CD4-positive, alpha-beta T cell (primary cell): ENCODE measurements at places on chromosomes 3 and 15. TPM values are rescaled to one million over a fixed set of nuclear protein-coding genes. Genes with fewer than 3 reads are reported as not detected.

DNA sequence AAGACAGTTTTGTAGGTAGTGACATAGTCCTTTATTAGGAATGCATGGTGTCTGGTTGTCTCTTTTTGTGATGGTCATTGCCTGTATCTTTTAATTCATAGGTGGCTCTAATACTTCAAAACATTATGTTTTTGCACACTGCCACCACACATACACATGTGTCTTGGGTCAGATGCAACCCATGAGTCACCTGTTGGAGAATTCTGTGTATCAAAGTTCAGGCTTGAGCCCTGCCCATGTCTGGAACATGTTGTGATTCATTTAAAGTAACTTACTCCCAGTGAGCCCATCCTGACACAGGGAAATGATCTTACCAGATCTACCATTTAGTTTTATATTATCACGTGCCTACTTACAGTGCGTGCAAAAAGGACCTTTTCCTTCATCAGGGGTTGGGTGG, 142.7 kb downstream of the GHSR start:
- peaks cover 32% of the 10 kb centered on the region for H3K36me3 ChIP-seq
- no peak overlapping the region for H3K4me3 ChIP-seq
- no peak for DNase-seq
- no peak overlapping the region for H3K27ac ChIP-seq
- no peaks in the 10 kb centered on the region for H3K4me1 ChIP-seq

- H3K27ac ChIP-seq, result no peak overlapping the region
- DNase-seq, result no peak
- H3K4me3 ChIP-seq, result peak overlapping the region; percentile 60
- H3K4me1 ChIP-seq, result peaks cover 34% of the 10 kb centered on the region
- H3K27me3 ChIP-seq, result peaks cover 64% of the 10 kb centered on the region
Observed at GRCh38 chr15:66252685-66253417, 699 bp downstream of the MEGF11 start.

DNA sequence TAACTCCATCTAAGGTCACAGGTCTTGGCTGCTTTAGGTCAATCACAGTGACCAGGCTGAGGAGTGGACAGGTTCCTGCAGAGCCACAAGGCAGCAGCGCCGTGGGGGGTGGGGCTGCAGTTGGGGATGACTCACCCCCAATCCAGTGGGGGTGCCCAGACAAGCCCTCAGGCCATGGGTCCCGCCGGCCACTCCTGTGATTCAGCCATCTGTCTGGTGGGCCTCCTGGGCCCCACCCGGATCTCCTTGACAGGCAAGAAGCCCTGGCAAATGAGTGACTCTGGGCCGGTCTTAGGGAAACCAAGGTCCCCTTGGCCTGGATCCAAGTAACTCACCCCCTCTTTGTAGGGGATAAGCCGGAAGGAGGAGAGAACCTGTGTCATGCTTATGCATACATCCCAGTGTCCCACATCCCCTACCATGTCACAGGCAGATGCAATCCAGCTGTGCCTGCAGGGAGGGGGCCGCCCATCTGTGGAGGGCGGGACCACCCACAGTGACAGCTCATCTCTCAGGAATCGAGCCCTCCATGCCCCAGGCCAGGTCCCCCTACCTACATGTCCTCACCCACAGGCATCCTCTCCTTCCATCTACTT, 495 bp upstream of the COL7A1 start:
- peaks cover 27% of the 10 kb centered on the region for H3K36me3 ChIP-seq
- H3K4me1 ChIP-seq, result peaks cover 8% of the 10 kb centered on the region
- H3K4me3 ChIP-seq, result no peak overlapping the region

- H3K4me3 ChIP-seq, result no peak overlapping the region
- no peak overlapping the region for H3K27ac ChIP-seq
- DNase-seq, result no peak
Observed at GRCh38 chr15:70936326-70936725, 43.7 kb downstream of the LRRC49 start.

GRCh38 chr3:185880600-185880999, 55.8 kb upstream of the IGF2BP2 start:
- no peak overlapping the region for H3K27ac ChIP-seq
- no peaks in the 10 kb centered on the region for H3K4me1 ChIP-seq
- DNase-seq, result no peak
- no peaks in the 10 kb centered on the region for H3K27me3 ChIP-seq

DNA sequence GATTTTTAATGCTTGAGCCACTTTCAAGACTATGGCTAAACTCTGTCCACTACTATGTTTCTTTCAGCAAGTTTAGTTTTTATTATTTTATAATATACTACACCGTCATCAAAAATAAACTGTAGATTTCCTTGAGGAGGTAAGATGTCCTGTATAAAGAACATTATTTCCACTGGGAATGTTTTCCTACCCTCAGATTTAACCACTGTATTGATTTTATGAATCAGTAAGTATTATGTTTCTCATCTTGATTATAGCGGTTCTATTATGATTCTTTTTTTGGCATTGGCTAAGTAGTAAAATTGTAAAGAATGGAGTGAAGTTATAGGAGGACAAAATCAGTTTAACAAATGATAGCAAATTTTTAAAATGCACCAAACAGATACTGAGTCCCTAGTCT, 44.4 kb downstream of the ADAM10 start:
- no peak for DNase-seq
- no peaks in the 10 kb centered on the region for H3K4me1 ChIP-seq

DNA sequence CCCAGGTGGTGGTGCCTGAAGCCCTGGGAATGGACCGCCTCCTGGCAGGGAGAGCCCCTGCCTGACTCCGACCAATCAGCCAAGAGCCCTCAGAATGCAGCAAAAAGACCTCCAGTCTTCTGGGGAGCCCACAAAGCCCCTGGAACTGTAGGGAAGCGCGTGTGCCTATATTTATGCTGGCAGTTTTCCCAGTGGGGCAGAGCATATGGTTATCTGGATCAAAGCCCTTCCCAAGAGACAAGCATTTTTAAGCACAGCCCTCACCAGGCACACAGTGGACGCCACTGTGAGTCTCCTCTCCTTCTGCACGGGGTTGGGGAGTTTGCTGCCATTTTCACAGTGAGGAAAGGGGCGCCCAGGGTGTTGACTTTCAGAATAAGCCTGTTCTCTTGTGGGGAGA, 80.9 kb upstream of the RPL32 start:
- peaks cover 26% of the 10 kb centered on the region for H3K4me1 ChIP-seq
- DNase-seq, result no peak
- no peak overlapping the region for H3K27ac ChIP-seq
- no peaks in the 10 kb centered on the region for H3K27me3 ChIP-seq

DNA sequence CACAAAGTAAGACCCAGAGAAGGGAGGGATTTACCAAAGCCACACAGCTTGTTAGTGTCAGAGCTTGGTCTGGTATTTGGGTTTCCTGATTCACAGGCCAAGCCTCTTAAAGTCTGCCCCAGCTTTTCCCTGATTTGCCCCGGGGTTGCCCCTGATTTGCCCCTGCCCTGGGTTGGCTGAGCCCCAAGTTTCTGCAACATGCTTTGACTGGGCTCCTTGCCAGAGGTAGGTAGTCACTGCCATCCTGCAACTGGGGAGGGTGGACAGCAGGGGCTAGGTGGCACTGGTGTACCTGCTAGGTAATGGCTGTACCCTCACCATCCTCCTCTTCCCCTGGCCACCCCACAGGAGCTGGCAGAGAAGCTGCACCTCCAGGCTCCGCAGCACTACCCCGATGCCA, 2.5 kb downstream of the MPI start:
- peak overlapping the region; percentile 75 for H3K27ac ChIP-seq
- H3K36me3 ChIP-seq, result peaks cover 32% of the 10 kb centered on the region
- DNase-seq, result no peak
- no peak overlapping the region for H3K4me3 ChIP-seq

Gene SERF2
- total RNA-seq, result 319 TPM

Gene TRH
- total RNA-seq, result not detected

Gene TM4SF18
- total RNA-seq, result not detected

GRCh38 chr15:65631503-65631902, 9.8 kb downstream of the SLC24A1 start:
- H3K4me3 ChIP-seq, result peak overlapping the region; percentile 3
- H3K27me3 ChIP-seq, result no peaks in the 10 kb centered on the region
- H3K27ac ChIP-seq, result no peak overlapping the region

DNA sequence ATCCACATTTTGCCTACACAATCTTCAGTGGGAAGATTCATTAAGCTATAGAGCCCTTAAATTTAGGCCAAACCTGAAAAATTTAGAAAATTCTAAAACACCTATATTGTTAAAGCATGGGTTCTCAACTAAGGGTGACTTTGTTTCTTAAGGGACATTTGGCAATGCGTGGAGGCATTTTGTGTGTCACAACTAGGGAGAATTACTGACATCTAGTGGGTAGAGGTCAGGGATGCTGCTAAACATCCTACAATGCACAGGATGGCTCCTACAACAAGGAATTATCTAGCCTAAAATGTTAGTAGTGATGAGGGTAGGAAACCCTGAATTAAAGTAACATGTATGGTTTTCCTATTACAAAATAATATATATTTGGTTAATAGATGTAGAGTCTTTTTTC, 55.8 kb downstream of the TBC1D5 start:
- H3K4me1 ChIP-seq, result no peaks in the 10 kb centered on the region
- no peak for DNase-seq
- no peak overlapping the region for H3K4me3 ChIP-seq
- no peak overlapping the region for H3K27ac ChIP-seq
- H3K27me3 ChIP-seq, result no peaks in the 10 kb centered on the region

GRCh38 chr15:94306700-94307650, 75.6 kb downstream of the MCTP2 start:
- H3K4me1 ChIP-seq, result peaks cover 3% of the 10 kb centered on the region
- no peaks in the 10 kb centered on the region for H3K36me3 ChIP-seq
- H3K4me3 ChIP-seq, result no peak overlapping the region
- H3K27me3 ChIP-seq, result no peaks in the 10 kb centered on the region
- H3K27ac ChIP-seq, result no peak overlapping the region

- DNase-seq, result no peak
- no peak overlapping the region for H3K4me3 ChIP-seq
- H3K36me3 ChIP-seq, result no peaks in the 10 kb centered on the region
- H3K27ac ChIP-seq, result no peak overlapping the region
- no peaks in the 10 kb centered on the region for H3K27me3 ChIP-seq
- H3K4me1 ChIP-seq, result peaks cover 2% of the 10 kb centered on the region
Observed at GRCh38 chr3:149579838-149580542, 77.8 kb downstream of the WWTR1 start.

DNA sequence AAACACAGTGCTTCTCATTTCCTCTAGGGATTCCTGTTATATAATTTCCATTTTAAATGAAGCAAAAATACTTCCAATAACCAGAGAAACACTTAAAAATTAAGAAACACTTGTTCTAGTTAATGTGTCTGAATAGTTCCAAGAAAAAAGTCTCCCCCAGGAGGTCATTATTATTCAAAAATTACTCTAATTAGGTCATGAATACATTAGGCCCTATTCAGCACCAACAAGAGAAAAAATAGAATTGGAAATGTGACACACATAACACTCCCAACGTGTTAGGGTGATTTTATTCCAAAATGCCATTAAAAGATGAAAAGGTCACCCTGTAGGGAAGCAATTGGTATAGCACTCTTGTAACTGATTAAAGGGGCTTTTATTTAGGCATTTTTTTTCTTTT, 382.1 kb downstream of the TUSC7 start:
- no peak overlapping the region for H3K27ac ChIP-seq
- no peaks in the 10 kb centered on the region for H3K4me1 ChIP-seq
- no peak overlapping the region for H3K4me3 ChIP-seq

Gene CHRM5
- not detected for total RNA-seq

GRCh38 chr3:50248387-50248786, 12.4 kb downstream of the GNAI2 start:
- H3K27me3 ChIP-seq, result no peaks in the 10 kb centered on the region
- peaks cover 74% of the 10 kb centered on the region for H3K36me3 ChIP-seq
- DNase-seq, result no peak
- H3K4me1 ChIP-seq, result peaks cover 96% of the 10 kb centered on the region

Gene PRR20G
- total RNA-seq, result not detected

Gene SLC27A2
- 0.31 TPM for total RNA-seq

GRCh38 chr15:69590932-69591524, 138.4 kb downstream of the RPLP1 start:
- no peak overlapping the region for H3K27ac ChIP-seq
- H3K27me3 ChIP-seq, result no peaks in the 10 kb centered on the region
- peaks cover 13% of the 10 kb centered on the region for H3K4me1 ChIP-seq
- no peaks in the 10 kb centered on the region for H3K36me3 ChIP-seq
- no peak overlapping the region for H3K4me3 ChIP-seq

- H3K27me3 ChIP-seq, result peaks cover 10% of the 10 kb centered on the region
- H3K4me3 ChIP-seq, result no peak overlapping the region
- H3K4me1 ChIP-seq, result no peaks in the 10 kb centered on the region
Observed at GRCh38 chr3:157574531-157574930, 71.3 kb upstream of the VEPH1 start.

DNA sequence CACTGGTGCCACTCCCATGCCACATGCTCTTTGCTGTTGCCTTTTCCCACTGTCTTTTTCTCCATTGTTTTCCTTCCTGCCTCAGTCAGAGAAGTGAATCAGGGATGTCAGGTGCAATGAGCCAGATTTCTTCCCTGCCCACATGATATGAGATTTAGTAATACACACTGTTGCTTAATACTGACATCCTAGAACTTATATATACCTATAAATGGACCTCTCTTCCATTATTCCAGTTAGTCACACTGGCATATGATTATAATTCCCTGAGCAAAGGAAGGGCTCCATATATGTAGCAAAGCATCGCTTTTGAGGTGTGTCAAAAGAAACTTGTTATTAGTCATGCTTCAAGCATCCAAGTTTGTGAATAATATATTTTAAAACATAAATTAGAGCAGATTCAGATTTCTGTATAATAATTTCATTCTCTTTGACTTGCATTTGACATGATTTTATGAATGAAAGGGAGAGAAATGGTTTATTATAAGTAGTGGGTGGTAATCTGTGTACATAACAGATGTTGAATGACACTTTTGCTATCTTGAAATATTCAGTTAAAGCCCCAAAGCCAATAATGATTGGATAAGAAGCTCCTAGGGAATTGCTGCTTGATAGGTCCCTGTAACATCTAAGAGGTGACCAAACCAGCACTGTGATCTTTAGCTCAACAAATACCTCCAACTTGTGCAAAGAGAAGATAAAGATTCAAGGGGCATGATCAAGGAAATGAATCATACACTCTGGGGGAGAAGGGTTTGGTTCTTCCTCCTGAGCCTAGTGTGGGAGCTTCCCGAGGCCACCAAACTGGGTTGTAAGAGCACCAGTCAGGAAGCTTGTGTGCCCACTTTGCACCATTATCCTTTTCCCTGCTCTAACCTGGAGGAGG, 48.6 kb downstream of the CHST2 start:
- no peaks in the 10 kb centered on the region for H3K27me3 ChIP-seq
- no peak for DNase-seq
- no peaks in the 10 kb centered on the region for H3K36me3 ChIP-seq
- no peak overlapping the region for H3K27ac ChIP-seq
- H3K4me1 ChIP-seq, result peaks cover 51% of the 10 kb centered on the region
- no peak overlapping the region for H3K4me3 ChIP-seq

DNA sequence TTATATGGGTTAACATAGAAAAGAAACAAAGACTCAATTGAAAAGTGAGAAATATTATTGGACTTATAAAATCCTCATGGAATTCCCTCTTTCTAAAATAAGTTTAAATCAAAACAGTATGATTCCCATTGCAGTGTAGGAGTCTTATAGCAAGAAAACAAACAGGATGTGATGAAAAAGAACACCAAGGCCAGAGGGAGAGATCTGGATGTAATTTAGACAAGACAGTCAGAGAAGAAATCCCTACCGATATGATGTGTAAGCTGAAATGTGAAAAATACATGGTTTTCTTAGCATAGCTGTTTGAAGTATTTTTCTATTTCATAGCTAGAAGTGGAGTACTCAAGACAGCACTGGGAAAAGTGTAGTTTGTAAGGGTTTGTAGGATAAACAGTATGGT, 521.5 kb downstream of the RSL24D1 start:
- DNase-seq, result no peak
- no peak overlapping the region for H3K27ac ChIP-seq
- H3K4me3 ChIP-seq, result no peak overlapping the region
- H3K4me1 ChIP-seq, result no peaks in the 10 kb centered on the region
- no peaks in the 10 kb centered on the region for H3K27me3 ChIP-seq
